Esophagus squamous epithelium (tissue), 5 donors: ENCODE measurements at places on chromosomes 5 and 9.

DNA sequence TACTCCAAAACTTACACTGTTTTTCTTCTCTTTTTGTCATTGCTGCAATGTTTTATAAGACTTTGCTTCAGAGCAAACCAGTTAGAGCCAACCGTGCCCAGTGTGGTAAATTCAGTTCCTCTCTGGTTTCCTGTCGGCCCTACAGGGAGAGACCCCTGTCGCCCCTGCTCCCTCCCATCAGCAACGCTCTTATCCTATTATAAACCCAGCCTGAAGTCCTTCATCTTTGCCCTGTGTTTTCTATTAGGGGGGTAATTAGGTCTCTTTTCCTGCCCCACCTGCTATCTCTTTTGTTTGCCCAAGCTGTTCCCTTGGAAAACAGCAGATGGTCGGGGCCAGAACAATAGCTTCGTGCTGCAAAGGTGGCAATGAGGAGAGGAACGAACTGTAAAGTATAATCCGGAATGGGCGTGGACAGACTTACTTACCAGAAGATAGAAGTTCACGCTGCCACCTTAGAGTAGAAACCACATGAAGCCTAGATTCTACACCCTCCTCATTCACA, 21.4 kb upstream of the OTULINL start:
- no peak for DNase-seq

DNA sequence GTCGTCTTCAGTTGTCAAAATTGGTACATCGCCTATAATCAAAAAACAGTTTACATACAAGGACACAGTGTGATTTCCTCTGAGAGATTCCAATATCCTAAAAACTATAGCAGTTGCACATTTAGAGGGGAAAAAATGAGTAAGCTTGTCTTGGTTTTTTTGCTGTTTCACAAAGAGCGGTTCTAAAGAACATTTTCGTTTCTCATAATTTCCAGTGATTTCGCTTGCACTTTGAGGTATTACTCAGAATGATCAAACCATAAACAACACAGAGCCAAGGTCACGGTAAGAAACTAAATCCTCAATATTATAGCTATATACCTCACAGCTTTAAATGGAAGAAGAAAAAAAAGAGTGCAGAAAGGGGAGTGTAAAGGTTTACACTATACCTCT, 861 bp downstream of the MTX3 start:
- DNase-seq = no peak

DNA sequence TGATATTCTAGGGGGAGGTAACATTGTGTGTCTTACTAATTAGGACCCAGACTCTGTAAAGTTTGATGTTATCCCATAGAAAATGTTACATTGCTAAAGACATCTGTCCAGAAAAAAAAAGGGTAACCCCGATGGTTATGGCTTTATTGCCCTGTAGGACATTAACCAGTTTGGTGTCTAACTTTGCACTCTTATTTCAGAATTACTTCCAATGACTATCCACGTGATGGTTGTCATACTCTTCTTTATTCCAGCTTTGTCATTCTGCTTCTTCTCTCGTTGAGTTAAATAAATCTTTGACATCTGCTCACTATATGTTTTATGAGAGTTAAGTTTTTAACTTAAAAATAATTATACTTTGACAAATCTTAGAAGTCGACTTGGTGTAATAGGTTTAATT, 180.4 kb upstream of the ANKRD55 start:
- no peak for DNase-seq

GRCh38 chr9:116496167-116496566, 190.9 kb upstream of the TRIM32 start:
- no peak for DNase-seq

GRCh38 chr5:63154476-63155309, 576.1 kb downstream of the LRRC70 start:
- DNase-seq = no peak

- DNase-seq = no peak
Observed at GRCh38 chr5:149118463-149118862, 22.8 kb upstream of the ABLIM3 start.

DNA sequence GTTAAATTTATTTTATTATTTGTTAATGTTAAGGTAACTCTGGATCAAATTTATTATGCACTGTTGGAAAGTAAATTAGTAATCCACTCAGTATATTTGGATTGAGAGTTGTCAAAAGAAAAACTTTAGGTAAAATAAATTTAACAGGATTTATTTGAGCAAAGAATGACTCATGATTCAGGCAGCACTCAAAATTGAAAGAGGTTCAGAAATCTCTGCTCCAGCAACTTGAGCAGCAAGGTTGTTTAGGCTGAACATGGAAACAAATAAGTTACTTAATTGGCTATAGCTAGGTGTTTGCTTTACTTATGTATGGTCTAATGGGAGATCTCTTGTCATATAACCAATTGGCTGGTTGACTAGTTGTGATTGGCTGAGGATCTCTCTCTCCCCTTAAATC, 296.2 kb upstream of the EDIL3 start:
- DNase-seq = no peak

GRCh38 chr5:179313849-179314521, 31.3 kb downstream of the ADAMTS2 start:
- DNase-seq = no peak

DNA sequence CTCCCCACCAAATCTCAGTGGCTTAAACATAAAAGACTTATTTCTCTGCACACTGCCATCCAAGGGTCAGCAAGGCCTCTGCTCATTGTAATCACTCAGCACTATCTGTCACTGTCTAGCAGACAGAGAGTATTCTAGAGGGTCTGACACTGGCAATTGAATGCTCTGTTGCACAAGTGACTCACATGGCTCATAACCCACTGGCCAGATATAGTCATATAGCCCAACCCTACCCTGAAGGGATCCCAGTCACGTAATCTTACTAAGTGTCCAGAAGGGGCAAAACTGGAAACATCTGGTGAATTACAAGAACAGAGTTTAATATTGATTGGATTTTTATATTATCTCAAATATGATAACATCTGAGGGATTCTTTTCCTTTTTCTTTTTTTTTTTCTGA, 80.7 kb downstream of the TSSK1B start:
- DNase-seq = no peak

GRCh38 chr5:132406144-132406783, 36.8 kb downstream of the SLC22A5 start:
- DNase-seq = no peak

- DNase-seq = no peak
Observed at GRCh38 chr9:12695474-12695873, 2.3 kb downstream of the TYRP1 start.

GRCh38 chr5:31844622-31845345, 205.9 kb downstream of the PDZD2 start:
- no peak for DNase-seq

- no peak for DNase-seq
Observed at GRCh38 chr9:101246691-101247090, 138.1 kb downstream of the BAAT start.

GRCh38 chr5:42912184-42912798, 100.6 kb upstream of the SELENOP start:
- no peak for DNase-seq

GRCh38 chr9:7315116-7315515, 484.5 kb downstream of the DMAC1 start:
- DNase-seq = no peak

GRCh38 chr9:130343445-130343918, 77.9 kb downstream of the HMCN2 start:
- DNase-seq = no peak

- DNase-seq = no peak
Observed at GRCh38 chr5:105088961-105089360, 1526.4 kb upstream of the NUDT12 start.

DNA sequence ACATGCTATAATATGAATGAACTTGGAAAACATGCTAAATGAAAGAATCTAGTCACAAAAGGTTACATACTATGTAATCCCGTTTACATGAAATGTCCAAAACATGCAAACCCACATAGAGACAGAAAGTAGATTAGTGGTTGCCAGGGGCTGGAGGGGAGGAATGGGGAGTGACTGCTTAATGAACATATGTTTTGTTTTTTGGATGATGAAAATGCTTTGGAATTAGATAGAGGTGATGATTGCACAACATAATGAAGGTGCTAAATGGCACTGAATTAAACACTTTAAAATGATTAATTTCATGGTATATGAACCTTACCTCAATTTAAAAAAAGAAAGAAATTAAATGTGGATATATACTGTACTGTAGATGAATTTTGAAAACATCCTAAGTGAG, 17.6 kb upstream of the NDFIP1 start:
- DNase-seq = no peak

- no peak for DNase-seq
Observed at GRCh38 chr9:127263237-127263636, 1.3 kb upstream of the GARNL3 start.

DNA sequence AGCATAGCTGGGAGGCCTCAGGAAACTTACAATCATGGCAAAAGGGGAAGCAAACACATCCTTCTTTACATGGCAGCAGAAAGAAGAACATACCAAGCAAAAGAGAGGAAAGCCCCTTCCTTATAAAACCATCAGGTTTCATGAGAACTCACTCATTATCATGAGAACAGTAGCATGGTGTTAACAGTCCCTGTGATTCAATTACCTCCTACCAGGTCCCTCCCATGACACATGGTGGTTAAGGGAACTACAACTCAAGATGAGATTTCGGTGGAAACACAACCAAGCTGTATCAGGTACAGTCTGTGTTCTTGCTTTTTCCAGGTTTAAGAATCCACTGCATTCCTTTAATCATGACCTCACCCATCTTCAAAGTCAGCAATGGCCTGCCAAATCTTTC, 514.2 kb downstream of the KCTD16 start:
- no peak for DNase-seq

DNA sequence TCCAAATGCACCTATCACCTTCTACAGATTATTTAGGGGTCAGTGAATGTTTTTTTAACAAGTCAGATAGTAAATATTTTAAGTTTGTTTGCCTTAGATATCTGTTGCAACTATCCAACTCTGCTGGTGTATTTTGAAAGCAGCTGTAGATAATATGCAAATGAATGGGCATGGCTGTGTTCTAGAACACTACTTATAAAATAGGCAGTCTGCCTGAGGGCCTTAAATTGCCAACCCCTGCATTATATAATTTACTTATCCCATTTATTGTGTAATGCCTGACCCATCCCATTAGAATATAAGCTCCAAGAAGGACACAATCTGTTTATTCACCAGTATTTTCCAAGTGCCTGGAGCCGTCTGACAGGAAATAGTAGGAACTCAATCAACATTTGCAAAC, 149.0 kb downstream of the TTC39B start:
- DNase-seq = no peak

DNA sequence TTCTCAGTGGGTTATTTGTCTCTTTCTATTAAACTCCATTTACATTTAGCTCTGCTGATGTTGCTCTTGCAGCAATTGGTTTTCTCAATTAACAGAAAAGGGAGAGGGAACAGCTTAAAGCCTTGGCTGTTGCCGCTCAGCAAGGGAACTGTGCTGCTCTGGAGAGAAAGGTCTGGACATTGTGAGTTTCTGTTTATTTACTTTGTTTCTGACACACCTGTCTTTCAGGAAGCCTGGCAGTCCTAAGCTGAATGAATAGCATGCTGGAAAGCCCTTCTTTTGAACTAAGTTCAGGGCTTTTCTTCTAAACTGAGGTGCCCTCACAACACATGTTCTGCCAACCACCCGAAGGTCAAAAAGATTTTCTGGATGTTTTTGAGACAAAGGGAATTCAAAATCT, 491.9 kb downstream of the PDE4D start:
- no peak for DNase-seq

DNA sequence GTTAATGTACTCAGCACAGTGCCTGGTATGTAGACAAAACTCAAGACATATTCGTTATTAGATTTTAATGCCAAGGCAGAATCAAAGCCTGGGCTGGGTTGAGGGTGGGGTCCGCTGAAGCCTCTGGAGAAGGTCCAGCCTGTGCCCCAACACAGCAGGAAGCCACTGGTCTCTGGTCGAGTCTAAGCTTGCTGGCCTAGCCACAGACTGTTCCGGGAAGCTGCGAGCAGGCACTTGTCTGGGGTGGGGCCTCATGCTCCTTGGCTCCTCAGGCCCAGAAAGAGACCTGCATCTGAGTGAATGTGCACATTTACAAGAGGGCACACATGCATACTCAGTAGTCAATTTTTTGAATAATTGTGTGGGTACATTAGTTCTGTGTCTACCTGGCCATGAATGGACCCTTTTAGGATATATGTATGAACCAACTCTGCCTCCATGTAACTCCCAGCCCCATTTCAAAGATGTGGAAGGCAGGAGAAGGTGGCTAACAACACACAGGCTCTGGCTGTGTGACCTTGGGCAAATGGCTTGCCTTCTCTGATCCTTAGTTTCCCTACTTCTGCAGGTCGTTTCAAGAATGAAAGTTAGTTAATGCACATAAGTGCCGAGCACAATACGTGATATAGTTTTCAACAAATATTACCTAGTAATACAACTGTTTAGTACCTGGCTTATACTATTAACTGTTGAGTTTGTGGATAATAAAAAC, 18.3 kb downstream of the FAT2 start:
- no peak for DNase-seq

GRCh38 chr5:90803876-90804275, 245.3 kb downstream of the ADGRV1 start:
- no peak for DNase-seq

- no peak for DNase-seq
Observed at GRCh38 chr5:100780376-100780870, 122.7 kb downstream of the ST8SIA4 start.

- DNase-seq = no peak
Observed at GRCh38 chr9:77453825-77454647, 194.1 kb downstream of the GNA14 start.

DNA sequence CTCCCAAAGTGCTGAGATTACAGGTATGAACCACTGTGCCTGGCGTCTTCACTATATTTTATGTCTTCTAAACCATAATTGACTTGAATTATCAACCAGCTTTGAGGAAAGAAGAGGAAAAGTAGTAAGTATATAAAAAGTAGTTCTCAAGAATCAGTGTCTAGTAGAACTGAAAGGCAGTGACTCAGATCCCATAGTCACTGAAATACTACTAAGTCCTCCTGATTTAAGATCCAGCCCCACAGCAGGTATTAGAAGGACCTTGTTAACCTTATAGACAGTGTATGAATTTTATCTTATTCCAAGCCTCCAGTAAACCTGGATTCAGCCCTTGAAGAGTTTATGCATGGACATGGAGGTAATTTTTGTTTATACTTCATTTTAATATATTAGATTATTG, 31.5 kb downstream of the LNPEP start:
- DNase-seq = no peak

DNA sequence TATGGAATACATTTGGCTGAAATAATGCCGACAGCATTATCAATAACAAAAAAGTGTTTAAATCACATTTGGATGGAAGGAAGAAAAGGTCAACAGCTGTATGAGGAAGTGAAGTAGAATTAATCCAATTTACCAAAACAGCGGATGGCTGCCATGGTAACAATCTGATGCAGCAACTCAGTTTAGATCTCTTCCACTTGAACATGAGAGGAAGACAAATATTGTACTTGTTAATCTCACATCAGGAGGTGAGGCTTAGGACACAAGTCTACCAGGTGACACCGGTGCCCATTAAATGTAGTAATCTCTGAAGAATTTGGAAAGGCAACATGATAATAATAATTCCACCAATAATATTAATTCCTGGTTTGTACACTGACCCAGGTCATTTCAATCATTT, 2.4 kb downstream of the RASEF start:
- DNase-seq = no peak
